ENCODE measurements at places on chromosomes 3 and 15. TPM values are rescaled to one million over a fixed set of nuclear protein-coding genes. Genes with fewer than 3 reads are reported as not detected.

ALPK3 gene
- total RNA-seq = 1.0 TPM

DNA sequence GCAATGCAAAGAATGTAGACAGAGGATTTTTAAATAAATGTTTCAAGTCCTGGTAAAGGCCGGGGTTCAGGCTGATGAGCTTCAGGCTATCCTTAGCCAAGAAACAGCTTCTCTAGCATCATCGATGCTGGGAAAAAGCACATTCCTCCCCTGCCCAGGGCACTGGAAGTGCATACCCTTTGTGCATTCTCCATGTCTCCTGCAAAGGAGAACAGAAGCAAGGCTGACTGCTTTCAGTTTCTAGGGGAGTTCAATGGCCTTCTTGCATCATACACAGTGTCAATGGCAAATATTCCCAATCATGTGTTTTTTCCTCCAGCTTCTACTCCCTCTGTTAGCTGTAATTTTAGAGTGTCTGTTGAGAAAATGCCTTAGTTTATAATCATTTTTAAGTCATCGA lies 59.9 kb downstream of the GPR176 start:
- no peak for DNase-seq

GRCh38 chr3:11640009-11640673 lies 3.6 kb downstream of the VGLL4 start:
- DNase-seq = no peak

- no peak for DNase-seq
Observed at GRCh38 chr3:8621872-8622271, 22.7 kb downstream of the SSUH2 start.

DNA sequence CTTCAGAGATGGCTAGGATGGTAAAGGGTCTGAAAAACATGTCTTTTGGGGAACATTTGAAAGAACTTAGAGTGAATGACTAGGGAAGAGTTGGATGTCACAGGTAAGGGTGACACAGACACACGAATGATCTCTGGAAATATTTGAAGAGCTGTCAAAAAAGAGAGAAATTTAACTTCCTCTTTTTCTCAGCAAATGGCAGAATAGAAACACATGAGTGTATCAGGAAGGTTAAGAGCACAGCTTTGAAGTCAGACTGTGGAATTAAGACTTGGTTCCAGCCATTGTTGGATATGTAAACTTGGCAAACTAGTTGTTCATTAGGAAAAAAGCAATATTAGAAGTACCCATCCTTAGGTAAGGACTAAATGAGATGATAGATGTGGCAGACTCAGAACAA lies 117.7 kb downstream of the IMPG2 start:
- DNase-seq = no peak

Measured in left colon (tissue), 2 donors.